ENCODE measurements at places on chromosomes 7 and 10. TPM values are rescaled to one million over a fixed set of nuclear protein-coding genes. Genes with fewer than 3 reads are reported as not detected.

DNA sequence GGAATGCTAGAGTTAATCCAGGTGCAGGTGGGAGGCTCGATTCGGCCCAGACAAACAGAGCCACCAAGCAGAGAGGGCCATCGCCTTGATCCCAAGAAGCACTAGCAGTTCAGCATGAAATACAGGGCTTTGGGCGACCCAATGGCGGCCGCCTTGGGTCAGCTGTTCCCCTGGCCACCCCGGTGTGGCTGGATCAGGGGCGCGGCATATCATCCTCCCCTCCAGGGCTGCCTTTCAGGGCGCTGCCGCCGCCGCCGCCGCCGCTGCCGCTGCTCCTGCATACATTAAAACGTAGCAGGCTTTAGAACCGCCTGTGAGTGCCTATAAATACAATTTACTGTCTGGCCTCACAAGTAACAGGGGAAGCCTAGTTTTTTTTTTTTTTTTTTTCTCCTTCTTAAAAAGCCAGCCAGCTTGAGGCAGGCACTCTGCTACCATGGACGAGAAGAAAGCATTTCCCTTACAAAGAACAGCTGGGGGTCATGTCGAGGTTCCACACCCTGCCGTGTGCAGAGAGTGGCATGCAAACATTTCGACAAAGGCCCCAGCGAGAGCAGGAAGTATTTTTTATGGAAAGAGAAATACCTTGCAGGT lies 57.7 kb upstream of the EFCAB10 start:
- no peak overlapping the region for H3K27ac ChIP-seq
- DNase-seq, result no peak
- no peak overlapping the region for H3K4me3 ChIP-seq
- no peaks in the 10 kb centered on the region for H3K27me3 ChIP-seq

DNA sequence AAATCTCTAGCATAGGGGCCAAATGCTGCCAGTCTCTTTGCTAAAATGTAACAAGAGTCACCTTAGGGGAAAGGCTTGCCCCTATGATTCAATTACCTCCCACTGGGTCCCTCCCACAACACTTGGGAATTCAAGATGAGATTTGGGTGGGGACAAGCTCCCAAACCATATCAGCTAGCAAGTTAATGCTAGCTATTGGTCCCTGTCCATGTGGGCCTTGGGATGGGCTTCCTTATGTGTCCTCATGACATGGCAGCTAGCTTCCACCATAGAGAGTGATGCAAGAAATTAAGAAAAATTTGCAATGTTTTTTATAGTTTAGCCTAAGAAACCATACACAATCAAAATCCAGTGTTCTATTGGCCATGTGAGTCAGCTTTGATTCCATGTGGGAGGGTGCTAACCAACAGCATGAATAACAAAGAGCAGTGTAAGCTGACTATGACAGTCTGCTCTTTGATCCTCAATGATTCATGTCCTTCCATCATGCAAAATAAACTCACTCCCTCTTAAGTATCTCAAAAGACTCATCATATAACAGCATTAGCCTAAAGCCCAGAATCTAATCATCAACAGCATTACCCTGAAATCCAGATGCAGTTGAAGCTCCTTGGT lies 21.7 kb upstream of the ZNF365 start:
- peak; percentile 52 for DNase-seq
- no peaks in the 10 kb centered on the region for H3K4me1 ChIP-seq
- H3K27ac ChIP-seq, result no peak overlapping the region
- no peaks in the 10 kb centered on the region for H3K36me3 ChIP-seq
- no peak overlapping the region for H3K4me3 ChIP-seq

GRCh38 chr10:70568781-70569495 lies 33.6 kb downstream of the PRF1 start:
- no peaks in the 10 kb centered on the region for H3K4me1 ChIP-seq
- no peaks in the 10 kb centered on the region for H3K36me3 ChIP-seq
- H3K27me3 ChIP-seq, result peaks cover 25% of the 10 kb centered on the region
- no peak overlapping the region for H3K27ac ChIP-seq

GRCh38 chr7:140983802-140984201 lies 30.9 kb downstream of the MRPS33 start:
- H3K27me3 ChIP-seq, result no peaks in the 10 kb centered on the region
- H3K4me3 ChIP-seq, result no peak overlapping the region
- no peak overlapping the region for H3K27ac ChIP-seq
- no peaks in the 10 kb centered on the region for H3K36me3 ChIP-seq
- peak; percentile 12 for DNase-seq

DNA sequence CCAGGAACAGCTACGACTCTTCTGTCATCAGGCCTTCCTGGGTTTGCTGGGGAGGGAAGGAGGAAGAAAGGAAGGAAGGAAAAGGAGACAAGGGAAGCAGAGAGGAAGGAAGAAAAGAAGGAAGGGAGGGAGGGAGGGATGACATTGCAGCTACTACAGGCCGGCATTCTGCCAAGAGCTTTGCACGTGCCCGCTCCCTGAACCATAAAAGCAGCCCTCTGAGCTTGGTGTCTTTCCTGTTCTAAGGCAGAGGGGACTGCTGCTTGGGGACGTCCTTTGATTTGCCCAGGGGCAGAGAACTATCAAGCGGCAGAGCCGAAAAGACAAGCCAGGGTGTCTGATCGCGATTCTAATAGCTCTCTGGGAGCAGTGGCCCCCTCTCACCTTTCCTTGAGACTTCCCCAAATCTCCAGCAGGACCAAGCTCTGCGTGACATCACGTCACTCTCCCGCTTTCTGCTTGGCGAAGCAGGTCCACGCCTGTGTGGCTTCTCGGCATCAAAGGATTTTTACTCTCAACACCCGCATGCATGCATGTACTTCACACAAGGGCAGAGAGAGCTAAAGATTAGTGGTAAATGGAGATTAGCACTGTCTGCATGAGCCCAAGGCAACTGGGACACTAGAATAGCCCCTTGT lies 167.8 kb upstream of the AUTS2 start:
- H3K36me3 ChIP-seq, result no peaks in the 10 kb centered on the region
- no peak overlapping the region for H3K27ac ChIP-seq
- H3K4me3 ChIP-seq, result no peak overlapping the region
- H3K27me3 ChIP-seq, result no peaks in the 10 kb centered on the region

GRCh38 chr7:2123360-2123759 lies 109.4 kb downstream of the MAD1L1 start:
- DNase-seq, result no peak
- no peak overlapping the region for H3K27ac ChIP-seq
- H3K36me3 ChIP-seq, result peaks cover 8% of the 10 kb centered on the region
- no peaks in the 10 kb centered on the region for H3K27me3 ChIP-seq
- H3K4me1 ChIP-seq, result no peaks in the 10 kb centered on the region

DNA sequence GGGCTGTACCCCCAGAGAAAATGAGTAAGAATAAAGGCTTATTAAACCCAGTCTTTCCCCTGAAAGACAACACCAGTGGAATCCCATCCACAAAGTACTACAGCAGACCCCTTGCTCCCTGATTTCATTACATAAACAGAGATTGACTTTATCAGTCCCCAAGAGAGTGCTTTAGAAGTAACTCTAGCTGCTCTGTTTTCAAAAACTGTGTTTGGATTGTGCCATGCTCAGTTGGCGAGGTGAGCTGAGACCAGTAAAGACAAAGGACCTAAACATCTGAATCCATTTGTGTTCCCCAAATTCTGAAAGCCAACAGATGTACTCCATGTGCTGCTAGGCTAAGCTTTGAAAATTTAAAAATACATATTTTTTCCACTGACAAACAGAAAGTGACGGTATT lies 127.0 kb downstream of the ATE1 start:
- DNase-seq, result no peak
- no peak overlapping the region for H3K4me3 ChIP-seq
- peaks cover 2% of the 10 kb centered on the region for H3K4me1 ChIP-seq
- H3K27ac ChIP-seq, result no peak overlapping the region
- H3K27me3 ChIP-seq, result no peaks in the 10 kb centered on the region
- H3K36me3 ChIP-seq, result 0 out of 2 replicates have a peak, but pooled peaks cover 3% of the 10 kb centered on the region

DNA sequence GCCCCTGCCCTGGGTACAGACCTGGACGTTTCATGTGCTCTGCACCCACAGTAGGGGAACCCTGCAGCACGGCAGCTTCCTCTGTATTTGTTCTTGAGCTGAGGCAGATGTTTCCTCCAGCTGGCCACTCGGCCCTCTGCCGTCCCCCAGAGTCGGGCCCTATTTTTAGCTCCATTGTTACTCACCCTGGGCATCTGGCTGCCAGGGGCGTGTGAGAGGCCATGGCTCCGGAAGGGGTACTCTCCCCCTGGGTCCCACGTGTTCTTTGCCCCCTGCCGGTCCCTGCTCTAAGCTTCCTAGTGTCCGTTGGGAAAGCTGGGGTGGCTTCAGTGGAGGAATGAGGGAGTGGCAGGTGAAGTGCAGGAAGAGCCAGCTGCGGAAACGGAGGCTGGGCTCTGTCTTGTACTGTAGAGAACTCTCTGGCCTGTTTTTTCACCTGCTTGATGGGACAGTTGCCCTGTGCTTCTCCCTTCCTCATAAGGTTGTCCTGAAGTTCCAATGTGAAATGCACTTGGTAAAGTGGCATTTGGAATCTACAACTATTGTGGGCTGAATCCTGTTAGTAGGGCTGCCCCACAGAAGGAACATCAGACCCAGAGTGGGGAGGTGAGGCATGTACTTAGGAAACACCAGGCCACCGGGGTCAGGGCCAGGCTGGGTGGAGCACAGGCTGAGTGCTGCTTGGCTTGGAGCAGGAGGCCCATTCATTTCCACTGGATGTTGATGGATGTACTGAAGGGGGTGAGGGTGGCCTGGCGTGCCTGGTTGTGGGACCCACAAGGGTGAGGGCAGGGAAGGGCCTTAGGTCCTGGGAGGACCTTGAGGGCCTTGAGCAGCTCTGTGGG lies 30.6 kb downstream of the PALD1 start:
- no peak overlapping the region for H3K27ac ChIP-seq
- DNase-seq, result peak; percentile 28
- H3K4me3 ChIP-seq, result no peak overlapping the region
- peaks cover 4% of the 10 kb centered on the region for H3K4me1 ChIP-seq
- H3K36me3 ChIP-seq, result no peaks in the 10 kb centered on the region
- H3K27me3 ChIP-seq, result peaks cover 15% of the 10 kb centered on the region

- peaks cover 3% of the 10 kb centered on the region for H3K4me1 ChIP-seq
- no peak overlapping the region for H3K4me3 ChIP-seq
- no peak overlapping the region for H3K27ac ChIP-seq
- no peaks in the 10 kb centered on the region for H3K36me3 ChIP-seq
- H3K27me3 ChIP-seq, result peaks cover 2% of the 10 kb centered on the region
- DNase-seq, result no peak
Measured at GRCh38 chr7:16851829-16852228, 30.0 kb downstream of the AGR3 start.

- peak overlapping the region; percentile 100 for H3K4me3 ChIP-seq
- H3K27me3 ChIP-seq, result no peaks in the 10 kb centered on the region
- peaks cover 5% of the 10 kb centered on the region for H3K36me3 ChIP-seq
- DNase-seq, result no peak
Measured at GRCh38 chr10:32956365-32957197, 1.4 kb downstream of the ITGB1 start.

The TMEM213 gene
- not detected for total RNA-seq

The ADCK2 gene
- total RNA-seq, result 7.5 TPM

The NDUFA5 gene
- 14.4 TPM for total RNA-seq

Data from IMR-90 (cell line).